Left cardiac atrium (tissue), 4 donors: ENCODE measurements at places on chromosomes 4 and X. TPM values are rescaled to one million over a fixed set of nuclear protein-coding genes. Genes with fewer than 3 reads are reported as not detected.

The LRCH2 gene
- total RNA-seq = 5.7 TPM

The CHRDL1 gene
- 37.8 TPM for total RNA-seq

The SMIM31 gene
- not detected for total RNA-seq

The SPANXA2 gene
- total RNA-seq = not detected

The SRPX2 gene
- total RNA-seq = 20.4 TPM

DNA sequence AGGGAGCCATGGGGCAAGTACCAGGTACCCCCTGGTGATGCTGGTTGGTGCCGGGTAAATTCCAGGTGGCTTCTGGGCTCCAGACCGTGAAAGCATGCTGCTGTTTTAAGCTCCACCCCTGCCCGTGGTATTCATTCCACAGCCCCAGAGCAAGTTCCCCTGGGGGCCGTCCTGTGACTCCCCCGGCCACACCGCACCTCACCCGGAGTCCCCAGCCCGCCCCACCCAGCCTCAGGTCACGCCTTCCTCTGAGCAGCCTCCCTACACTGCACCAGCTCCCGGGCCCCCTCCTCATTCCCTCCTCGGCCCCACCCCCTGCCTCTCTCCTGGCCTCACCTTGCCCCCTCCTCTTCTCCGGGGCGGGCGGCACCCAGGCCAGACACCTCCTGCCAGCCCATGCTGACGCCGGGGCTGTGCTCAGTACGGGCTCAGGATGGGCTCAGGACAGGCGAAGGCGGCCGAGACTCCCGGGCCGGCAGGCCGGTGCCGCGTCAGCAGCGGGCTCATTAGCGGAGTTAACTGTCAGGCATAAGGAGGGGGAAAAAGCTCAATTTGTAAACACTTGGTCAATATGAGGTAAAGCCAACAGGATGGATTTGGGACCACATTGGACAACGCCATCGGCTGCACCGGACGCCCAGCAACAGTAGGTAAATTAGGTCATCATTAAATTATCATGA, 127.4 kb downstream of the FAM53A start:
- DNase-seq = no peak

GRCh38 chr4:146932116-146932515, 13.5 kb downstream of the TTC29 start:
- no peak for DNase-seq

DNA sequence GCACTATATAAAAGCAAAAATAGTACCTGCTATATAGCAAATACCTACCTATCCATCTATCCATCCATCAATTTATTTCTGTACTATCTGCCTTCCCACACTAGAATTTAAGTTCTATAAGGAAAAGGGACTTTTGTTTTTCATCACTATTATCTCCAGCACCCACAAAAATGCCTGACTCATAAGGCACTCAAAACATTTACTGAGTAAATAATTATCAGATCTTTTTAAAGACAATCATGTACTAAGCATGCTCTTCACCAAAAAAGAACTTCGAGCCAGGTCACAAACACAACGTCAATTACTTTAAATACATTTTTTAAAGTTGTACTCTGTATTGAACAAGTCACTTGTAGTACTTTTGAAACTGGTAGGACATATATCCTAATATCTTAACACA, 119.9 kb downstream of the FBXW7 start:
- no peak for DNase-seq

- DNase-seq = no peak
These were observed 1901.3 kb upstream of the TENM3 start for GRCh38 chr4:180341926-180342325.

GRCh38 chrX:17495052-17495451, 120.1 kb downstream of the NHS start:
- no peak for DNase-seq

DNA sequence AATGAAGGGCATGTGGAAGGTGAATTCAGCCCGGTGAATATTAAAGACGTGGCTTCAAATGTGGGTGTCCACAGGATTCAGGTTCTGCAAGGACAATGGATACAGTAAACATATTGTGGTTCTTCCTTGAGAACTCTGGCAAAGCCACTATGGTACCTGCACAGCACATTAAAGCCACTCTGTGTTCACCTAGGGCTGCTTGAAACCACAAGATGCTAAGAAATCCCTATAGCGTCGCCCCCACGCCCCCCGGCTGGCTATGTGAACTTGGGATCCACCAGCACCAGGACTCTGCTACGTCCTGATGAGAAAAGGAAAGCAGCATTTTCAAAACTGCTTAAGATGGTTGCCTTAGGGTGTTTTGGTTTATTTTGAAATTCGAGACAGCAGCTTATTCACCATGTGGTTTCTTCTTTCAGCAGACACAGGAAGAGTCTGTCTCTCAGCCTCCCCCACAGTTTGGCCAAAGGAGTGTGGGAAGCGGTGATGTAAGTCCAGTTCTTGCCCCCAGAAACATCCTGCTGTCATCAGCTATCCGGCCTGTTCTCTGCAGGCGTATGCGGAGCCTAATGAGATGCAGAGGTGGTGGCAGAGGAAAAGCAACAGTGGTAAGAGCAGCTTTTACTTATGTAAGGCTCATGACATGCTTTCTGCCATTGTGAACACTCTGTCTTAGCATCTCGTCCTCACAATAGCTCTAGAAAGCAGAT, 111.5 kb downstream of the AFAP1 start:
- peak; percentile 81 for DNase-seq
